ENCODE measurements at places on chromosomes 13 and 19.

DNA sequence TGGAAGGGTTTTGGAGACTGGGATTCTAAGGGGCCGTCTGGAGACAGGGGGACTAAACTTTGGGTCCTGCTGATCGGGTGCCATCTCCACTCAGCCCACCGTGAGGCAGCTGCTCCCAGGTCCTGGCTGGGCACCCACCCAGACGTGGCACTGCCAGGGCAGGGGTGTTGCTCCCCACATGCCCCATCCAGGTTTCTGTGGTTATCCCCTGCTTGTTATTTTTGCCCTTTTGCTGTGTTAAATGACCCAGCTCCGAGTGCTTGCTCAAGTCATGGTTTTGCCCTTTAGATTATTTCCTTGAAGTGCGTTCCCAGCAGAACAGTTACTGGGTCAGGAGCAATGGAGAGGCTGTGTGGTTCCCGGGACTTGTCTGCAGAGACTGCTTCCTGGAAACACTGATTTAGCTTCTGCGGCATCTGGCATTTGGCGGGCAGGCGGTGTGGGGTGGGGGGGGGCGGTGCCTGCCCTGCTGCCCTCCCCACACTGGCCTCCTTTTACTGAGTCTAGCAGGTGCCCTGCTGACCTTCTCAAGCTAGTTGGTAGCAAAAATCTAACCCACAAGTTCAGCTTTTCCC, 1.9 kb downstream of the RAB11B start:
- no peak for DNase-seq

- no peak for DNase-seq
Measured at GRCh38 chr13:105608104-105608503, 927.4 kb downstream of the EFNB2 start.

DNA sequence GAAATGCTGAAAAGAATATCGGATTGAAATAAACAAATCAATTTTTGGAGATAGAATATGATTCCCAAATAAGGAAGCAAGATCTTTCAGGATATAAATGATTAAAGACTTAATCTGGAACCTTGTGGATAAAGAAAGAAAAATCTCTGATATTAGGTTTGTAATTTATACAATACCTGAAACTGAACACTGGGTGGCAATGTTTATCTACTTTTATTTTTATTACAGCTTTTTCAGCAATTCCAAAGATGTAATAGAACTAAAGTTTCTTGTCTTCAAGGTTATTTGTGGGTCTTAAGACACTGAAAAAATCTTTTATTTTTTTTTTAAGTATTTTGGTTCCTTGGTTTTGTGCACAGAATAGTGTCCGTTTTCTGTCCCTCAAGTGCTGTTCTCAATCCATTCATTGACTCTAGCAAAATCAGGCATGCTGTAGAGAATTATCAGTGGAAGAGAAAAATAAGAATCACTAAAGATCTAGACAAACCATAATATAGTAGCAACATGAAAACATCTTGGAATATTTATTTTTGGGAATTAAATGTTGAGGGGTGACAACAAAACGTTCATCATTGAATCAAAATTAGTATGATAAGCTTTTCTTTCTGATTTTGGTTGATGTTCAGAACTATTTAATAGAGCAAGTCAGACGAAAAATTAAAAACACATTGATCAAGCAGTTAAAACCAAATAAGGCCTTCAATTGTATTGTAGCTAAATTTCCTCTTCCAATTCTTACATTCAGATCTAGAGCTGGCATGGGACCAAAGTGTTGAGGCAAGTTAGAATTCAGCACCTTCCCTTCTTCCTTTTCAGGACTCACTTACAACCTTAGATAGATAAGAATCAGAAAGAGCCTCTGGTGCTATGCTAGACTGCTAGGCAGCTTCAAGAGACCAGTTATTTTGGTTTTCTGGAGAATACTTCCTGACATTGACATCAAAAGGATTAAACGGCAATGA, 704.4 kb upstream of the PCDH20 start:
- DNase-seq = no peak

GRCh38 chr19:33281296-33281926, 20.9 kb downstream of the CEBPA start:
- no peak for DNase-seq

- DNase-seq = no peak
Measured at GRCh38 chr19:50492303-50493052, 15.8 kb upstream of the GARIN5A start.

DNA sequence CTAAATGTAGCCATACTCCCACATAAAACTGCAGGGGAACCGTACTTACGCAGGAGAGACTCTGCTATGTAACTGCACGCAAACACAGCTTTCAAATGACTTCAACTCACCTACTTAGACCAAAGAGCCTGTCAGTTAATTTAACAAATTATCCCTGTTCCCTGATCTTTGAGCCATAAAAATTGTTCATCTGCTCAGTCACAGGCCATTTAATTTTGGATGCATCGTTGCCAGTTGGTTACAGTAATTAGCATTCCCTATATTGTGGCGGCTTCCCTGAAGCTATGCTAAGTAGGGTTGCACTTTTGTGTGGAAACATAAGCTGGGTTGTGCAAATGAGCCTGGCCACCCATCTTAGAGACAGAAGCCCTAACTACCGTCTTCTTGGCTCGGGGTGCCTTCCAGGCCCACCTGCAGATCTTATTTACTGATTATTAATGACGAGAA, 21.2 kb upstream of the OBI1 start:
- no peak for DNase-seq

- no peak for DNase-seq
Measured at GRCh38 chr13:77009011-77009410, 17.1 kb downstream of the CLN5 start.

GRCh38 chr13:101303521-101303920, 112.8 kb downstream of the NALCN start:
- DNase-seq = no peak

GRCh38 chr13:112892426-112893206, 76.4 kb upstream of the MCF2L start:
- DNase-seq = no peak

DNA sequence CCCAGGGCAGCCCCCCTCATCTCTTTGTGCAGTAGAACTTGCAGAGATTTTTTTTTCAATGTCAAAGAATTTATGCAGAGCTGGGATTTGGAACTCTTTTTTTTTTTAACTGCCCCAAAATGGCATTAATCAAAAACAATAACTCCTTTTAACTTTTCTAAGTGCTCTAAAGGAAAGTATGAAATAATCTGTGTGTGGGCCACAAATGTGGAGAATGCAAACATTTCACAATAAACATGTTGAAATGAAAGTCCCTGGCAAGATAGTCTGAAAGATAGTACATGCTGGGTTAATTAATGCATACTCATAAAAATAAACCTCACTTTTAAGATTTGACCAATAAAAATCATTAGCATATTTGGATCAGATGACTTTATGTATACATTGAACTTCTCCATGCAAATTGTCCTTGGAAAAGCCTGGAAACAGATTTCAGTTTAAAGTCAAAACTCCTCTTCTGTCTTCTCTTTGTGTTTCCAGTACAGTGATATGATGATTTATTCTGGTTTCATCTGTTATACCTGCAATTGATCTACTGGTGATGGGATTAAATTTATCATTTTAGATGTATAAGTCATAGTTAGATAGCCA, 30.5 kb upstream of the ZNF536 start:
- no peak for DNase-seq

DNA sequence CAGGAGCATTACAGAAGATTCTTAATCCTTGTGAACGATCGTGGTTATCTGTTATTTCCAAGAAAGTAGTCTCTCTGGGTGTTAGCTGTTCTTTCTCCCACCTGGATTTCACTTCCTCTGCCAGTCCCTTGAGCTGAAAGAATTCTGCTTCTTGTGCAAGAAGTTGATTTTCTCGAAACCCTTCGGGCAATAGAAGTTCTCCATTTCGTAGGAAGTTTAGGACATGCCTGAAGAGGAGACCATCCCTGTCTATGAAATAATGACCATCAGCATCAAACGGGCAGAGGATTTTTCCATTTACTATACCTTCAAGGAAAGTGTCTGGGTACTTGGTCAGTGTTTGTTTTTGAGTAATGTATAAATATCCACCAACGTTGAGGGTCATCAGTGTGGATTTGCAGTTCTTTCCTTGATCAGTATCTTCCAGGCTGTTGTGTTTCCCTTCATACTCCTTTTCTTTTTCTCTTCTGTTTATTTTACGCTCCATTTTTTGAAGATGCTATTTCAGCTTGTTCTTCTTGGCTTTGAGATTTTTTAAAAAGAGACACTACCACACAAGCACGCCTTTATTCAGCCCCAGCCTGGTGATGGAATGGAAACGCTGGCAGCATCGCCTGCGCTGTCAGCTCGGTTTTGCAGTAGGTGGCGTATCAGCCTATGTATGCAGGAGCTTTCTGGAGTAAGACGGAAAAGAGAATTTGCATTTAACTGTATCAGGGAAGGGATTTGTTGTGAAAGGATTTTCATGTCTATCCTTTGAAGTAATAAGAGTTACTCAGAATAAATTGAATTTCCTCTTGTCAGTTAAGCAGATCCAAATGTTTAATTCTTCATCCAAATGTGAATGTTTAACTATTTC, 6.5 kb downstream of the KCTD4 start:
- DNase-seq = no peak

DNA sequence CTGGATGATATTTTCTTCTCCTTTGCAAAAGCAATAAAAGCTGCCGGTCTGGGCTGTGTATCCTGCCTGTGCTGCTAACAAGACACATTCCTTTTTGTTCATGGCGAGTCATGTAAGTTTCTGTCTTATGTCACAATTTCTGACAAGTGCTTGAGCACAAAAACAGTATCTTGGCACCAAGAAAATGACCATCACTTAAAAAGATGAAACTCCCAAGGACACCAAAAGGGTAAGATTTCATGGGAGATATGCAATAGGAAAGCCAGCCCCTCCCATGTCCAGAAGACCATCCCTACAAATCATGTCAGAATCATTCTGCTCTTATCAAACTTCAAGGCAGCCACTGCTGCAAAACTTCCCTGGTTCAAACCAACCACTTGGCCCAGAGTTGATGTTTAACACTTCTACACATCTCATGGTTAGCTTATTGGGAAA, 375.4 kb upstream of the ZNF507 start:
- no peak for DNase-seq

DNA sequence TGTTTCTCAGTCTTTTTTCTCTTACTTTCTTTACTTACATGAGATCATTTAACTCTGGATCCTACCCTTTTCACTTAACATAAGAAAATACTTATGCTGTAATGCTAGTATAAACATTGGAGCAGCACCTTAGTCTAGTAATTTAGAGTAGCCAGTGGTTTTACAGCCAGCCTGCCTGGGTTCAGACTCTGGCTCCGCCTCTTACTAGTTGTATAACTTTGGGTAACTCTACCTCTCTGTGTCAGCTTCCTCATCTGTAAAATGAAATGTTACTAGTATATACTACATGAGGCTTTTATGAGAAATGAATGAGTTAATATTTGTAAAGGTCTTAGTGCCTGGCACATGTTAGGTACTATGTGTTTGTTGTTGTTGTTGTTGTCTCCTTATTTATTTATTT, 5.6 kb downstream of the CDADC1 start:
- no peak for DNase-seq

- DNase-seq = no peak
Measured at GRCh38 chr13:41384749-41385503, 72.4 kb upstream of the RGCC start.

- peak; percentile 92 for DNase-seq
Measured at GRCh38 chr19:18588611-18589379, at the start of gene REX1BD. Gene REX1BD (plus strand): TSS chr19:18588798. CDS start chr19:18588802, 4 bp downstream.

DNA sequence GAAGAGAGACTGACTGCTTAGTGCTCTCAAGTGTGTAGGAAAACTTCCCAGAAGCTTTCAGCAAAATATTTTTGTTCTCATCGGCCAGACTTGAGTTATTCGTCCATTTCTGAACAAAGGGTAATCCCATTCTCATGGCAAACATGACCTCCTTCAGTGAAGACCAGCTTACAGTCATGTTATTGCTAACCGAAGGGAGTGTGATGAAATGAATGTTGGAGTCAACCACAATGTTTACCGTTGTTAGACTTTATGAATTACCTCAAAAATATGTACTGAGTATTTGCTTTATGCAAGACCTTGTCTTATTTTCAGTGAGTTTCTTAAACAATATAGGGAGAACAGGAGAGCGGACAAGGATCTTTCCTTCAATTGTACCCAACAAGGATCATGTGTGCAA, 228.6 kb downstream of the LMO7 start:
- no peak for DNase-seq

- DNase-seq = no peak
Measured at GRCh38 chr13:32032759-32033158, 1.2 kb downstream of the FRY start.

DNA sequence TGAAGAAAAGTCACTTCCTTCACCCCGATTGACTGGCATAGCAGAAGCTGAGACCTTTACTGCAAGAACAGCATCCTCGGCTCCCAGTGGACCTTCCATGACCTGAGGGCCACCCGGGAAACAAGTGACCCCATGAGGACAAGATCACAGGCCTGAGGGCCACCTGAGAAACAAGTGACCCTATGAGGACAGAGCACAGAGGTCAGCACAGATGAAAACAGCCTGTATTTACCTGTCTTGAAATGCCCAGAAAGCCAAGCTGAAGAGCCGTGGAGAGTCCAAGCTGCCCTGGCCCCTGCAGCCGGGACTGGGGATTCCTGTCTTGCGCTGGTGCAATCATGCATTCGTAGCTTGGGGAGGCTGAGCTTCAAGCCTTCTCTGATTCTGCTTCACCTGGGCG, 114.2 kb upstream of the SPACA7 start:
- no peak for DNase-seq

DNA sequence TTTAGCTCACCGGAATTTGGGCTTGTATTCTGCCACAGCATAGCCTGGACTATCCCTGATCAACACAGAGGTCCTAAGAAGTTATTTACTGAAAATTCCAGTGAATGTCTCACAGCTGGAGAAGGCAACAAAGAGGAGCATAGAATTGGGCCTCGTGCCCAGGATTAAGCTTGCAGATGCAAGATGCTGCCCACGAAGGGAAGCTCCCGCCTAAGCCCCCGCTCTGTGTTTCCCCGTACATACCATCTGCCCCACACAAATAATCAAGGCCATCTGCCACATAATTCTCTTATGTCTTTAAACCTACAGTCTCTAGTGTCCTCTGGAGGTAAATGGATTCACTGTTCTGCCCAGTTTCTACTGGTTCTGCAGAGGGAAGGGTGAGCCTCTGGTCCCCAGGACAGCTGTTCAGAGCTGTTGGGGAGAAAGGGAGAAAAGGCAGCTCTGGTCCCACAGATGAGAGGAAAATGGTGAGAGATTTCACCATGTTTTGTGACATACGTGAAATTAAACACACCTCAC, 7.4 kb upstream of the TPP2 start:
- DNase-seq = no peak

- no peak for DNase-seq
Measured at GRCh38 chr13:25632166-25632888, 260.6 kb downstream of the ATP8A2 start.

DNA sequence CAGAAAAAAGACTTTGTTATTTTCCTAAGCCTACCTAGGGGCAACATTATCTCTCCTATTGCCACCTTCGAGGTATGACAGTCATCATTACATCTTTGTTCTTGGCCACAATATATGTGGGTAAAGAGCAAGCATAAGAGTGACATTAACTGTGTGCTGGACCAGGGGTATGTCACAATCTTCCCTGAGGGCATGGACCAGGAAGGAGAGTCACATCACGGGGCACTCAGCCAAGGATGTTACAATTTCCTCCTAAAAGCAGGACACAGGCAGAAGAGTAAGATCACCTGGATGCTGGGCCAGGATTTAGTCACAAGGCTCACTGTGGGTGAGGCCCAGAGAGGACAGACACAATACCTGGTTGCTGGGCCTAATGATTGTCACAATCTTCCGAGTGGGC, 53.0 kb upstream of the ZNF728 start:
- DNase-seq = no peak

GRCh38 chr19:19866611-19867248, 1.0 kb downstream of the ZNF253 start:
- DNase-seq = peak; percentile 17

Measured in BE2C (cell line).